AG10803 (cell line): ENCODE measurements at places on chromosomes 5 and 9.
A peak's percentile ranks its signal among the peaks of the same experiment; 100 is the strongest.

DNA sequence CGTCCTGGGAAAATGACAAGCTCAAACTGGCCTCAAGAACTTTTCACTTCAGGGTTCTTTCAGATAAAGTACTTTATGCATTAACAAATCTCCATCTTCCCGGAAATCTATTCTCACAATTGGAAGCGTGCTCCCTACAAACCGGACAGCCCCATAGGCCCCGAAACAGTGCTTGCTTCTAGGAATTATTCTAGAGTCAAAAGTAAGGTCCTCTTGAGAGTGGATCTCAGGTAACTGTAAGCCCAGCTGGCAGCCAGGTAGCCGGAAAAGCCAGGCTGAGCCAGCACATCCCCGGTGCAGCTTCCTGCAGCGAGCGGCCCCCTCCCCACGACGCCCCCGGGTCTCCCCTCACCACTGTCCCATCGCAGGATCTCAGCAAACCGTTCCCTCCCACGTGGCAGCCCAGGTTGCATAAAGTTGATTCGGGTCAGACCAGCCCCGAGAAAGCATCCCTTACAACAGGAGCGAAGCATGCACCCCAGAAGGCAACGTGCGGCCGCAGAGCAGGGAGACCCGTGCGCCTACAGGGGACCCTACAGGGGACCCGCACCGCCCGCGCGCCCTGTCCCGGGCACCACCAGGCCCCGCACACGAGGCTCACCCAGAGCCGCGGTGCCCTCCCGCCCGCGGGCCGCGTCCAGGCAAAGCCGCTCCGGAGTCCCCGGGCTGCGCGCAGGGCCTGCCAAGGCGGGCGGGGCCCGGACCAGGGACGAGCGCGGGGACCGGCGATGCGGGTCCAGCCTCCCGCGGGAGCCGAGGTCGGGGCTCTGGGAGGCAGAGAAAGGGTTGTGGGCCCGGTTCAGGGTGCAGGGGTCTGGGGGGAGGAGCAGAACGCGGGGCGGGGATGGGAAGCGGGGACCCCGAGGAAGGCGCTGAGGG, 920 bp downstream of the LPCAT1 start:
- no peak for DNase-seq

DNA sequence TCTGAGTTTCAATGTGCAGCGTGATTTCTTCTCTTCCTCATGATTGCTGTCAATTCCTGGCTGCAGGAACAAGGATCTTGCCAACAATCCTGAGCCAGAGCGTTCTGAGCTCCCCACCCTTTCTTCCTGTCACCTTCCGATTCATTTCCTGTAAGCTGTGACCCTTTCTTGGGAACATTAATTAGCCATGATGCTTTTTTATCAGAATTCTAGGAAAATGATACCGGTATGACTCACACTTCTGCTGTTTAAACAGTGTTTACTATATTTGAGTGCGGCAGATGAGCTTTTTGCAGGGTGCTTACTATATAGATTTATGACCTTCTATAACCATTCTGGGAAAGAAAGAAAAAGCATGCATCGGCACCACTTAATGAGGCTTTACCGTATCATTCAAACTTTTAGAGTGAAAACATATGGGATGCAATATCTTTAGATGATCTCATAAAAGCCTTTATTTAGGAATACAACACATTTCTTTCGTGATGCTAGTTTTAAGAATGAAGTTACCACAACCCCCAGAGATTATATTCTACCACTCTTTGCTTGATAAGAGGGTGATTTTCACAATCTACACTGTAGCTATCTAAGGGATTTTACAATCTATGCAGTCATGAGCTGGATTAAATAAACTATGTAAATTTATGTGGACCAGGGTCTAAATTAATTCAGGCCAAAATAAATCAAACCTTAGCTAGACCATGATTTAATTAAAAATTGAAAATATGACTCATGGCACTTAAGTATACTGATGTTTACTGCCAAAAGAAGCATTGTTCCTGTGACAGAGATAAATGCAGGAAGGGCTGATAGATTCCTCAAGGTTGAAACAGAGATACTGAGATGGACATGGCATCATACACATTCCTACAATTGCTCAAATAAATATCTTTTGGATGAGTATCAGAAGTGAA, 38.0 kb upstream of the OSMR start:
- DNase-seq = peak; percentile 62

DNA sequence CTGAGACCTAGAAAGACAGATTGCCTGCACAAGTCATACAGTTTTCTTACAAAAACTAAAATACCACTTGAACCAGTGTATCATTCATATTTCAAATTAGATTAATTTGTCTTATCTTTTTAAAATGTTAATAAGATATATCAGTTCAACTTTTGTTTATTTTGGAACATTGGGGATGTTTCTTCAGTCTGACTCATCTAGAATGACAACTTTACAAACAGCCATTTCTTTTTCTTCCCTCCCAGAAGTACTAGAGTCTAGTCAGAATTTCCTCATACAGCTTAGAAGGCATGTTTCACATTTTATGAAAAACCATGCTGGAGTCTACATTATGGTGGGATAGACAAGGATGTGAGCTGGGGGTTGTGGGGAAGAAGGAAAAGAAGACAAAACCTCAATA, 262.5 kb downstream of the NFIB start:
- DNase-seq = no peak

DNA sequence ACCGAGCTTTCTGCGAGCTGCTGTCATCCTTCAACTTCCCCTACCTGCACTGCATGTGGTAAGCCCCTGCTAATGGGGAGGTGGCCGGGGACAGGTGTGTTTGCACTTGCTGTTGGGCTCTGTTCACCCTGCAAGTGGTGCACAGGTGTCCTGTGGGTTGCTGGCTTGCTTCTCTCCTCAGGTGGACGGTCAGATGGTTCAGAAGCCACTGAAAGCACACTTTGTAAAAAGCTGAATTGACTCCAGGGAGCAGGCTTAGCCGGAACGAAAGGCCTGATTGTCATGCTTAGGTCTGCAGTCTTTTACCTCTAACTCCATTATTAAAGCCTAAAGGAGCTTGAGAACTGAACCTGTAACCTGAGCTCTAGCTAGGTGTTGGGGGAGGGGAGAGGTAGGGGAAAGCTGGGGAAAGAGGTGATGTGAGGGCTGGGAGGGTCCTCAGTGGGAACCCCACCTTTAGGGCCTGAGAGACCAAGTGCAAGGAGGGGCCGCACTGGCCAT, 37.6 kb downstream of the ACER2 start:
- DNase-seq = no peak

GRCh38 chr5:79800979-79801827, 111.6 kb downstream of the CMYA5 start:
- peak; percentile 3 for DNase-seq
